Myocyte (in vitro differentiated cells): ENCODE measurements at places on chromosomes 6 and 20.

DNA sequence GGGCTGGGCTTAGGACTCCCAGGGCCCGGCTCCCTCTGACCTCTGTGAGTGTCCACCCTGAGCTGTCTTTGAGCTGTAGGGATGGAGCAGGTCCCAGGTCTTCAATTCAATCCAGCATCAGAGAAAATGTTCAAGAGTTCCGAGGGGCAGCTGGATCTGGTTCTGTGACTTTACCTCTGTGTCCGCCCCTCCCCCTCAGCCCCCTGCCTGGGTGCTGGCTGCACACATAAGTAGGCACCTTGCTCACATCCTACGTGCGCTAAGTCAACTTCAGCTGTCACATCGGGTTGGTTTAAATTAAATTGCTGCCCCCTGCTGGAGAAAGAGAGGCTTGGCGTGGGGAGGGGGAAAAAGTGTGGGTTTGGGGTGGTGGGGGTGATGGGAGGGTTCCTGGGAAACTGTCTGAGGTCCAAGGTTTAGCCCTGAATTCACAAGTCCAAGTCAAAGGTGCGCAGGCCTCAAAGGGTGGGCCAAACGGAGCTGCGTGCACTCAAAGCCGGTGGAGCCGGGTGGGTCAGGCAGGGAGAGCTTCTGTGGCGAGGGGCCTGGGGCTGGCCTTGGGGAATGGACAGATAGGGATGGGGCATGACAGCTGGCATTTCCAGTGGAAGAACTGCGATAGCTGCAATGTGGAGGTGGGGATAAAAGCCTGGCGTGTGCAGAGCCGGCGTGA, 3.0 kb downstream of the WFDC5 start:
- peak; percentile 18 for DNase-seq

- DNase-seq, result peak; percentile 51
Measured at GRCh38 chr6:42899871-42900270, 16.0 kb upstream of the PTCRA start.

GRCh38 chr6:117595099-117595923, 7.0 kb downstream of the GOPC start:
- DNase-seq, result no peak

DNA sequence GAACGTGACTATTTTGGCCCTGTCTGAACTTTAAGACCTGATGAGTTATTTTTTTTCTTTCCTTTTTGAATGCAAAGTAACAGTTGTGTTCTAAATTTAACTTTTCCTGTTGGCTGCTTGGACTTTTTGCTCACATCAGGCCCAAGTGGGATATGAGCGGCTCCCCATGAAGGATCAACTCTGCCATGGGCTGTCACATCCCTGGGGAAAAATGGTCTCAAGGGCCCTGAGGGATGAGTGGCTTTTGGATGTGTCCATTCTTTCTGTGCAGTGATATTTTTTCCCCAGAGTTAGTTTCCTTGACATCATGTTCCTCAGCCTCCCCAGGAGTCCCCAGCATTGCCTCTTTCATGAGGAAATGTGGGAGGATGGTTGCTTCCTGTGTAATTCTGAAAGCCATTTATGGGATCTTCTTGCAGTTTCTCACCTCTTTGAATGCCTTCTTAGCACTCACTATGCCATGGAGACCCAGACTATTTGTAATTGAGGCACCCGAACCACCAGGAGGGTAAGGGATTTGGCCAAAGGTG, 92.5 kb downstream of the SLC24A3 start:
- no peak for DNase-seq
